ENCODE measurements at places on chromosomes 12 and 14.

DNA sequence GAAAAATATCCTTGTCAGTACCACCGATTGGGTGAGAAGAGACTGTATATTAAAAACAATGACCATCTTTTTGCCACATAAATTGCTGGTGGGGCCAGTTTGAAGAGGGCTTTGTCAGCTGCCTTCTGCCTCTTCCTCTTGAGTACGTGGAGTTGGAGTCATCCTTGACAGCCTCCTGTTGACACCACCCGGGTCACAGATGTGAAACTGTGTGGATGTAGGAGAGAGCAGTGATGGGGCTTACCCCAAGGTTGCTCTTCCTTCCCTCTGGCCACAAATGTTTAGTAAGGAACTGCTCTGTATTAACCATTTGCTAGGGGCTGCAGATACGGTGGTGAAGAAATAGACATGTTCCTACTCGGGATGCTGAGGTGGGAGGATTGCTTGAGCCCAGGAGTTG is 12.2 kb downstream of the PTPN11 start:
- no peak overlapping the region for H3K27ac ChIP-seq
- no peak overlapping the region for H3K4me3 ChIP-seq
- DNase-seq = no peak
- H3K27me3 ChIP-seq = no peaks in the 10 kb centered on the region

GRCh38 chr12:110995615-110996014 is 75.2 kb upstream of the MYL2 start:
- H3K4me1 ChIP-seq = no peaks in the 10 kb centered on the region
- no peaks in the 10 kb centered on the region for H3K27me3 ChIP-seq
- H3K27ac ChIP-seq = no peak overlapping the region

DNA sequence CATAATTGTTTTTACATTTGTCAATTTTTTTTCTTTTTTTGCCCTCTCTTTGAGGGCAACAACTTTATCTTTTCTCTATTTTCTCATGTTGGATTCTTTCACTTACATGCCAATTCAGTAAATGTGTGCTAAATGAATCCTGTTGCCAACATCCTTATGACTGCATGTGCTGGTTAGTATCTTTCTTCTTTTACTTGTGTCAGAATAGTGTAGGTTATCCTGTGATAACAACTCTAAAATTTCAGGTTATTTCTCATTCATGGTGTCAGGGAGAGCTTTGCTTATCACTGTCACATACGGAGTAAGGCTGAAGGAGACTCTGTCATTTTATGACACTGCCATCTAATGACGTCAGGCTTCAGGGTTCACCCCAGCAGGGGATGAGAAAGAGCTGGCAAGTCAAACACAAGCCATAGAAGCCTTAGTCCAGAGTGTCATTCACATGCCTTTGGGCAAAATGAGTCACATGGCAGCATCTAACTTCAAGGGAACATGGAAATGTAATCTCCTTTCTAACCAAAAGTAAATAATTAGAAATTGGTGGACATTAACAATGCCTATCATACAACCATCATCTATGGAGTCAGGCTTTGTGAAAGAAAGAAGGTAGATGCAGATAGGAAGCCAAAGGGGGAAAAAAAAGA is 242.5 kb upstream of the ATP2B1 start:
- peak; percentile 84 for DNase-seq
- no peaks in the 10 kb centered on the region for H3K36me3 ChIP-seq
- no peak overlapping the region for H3K4me3 ChIP-seq
- H3K27me3 ChIP-seq = no peaks in the 10 kb centered on the region
- no peak overlapping the region for H3K27ac ChIP-seq

- H3K4me1 ChIP-seq = no peaks in the 10 kb centered on the region
- no peak overlapping the region for H3K4me3 ChIP-seq
- no peaks in the 10 kb centered on the region for H3K36me3 ChIP-seq
These were observed 23.5 kb upstream of the PTPRB start for GRCh38 chr12:70660620-70661219.

GRCh38 chr12:84502907-84503787 is 409.5 kb downstream of the SLC6A15 start:
- H3K36me3 ChIP-seq = no peaks in the 10 kb centered on the region
- no peak overlapping the region for H3K27ac ChIP-seq
- no peaks in the 10 kb centered on the region for H3K27me3 ChIP-seq
- no peak overlapping the region for H3K4me3 ChIP-seq
- DNase-seq = peak; percentile 72
- no peaks in the 10 kb centered on the region for H3K4me1 ChIP-seq

GRCh38 chr12:42807766-42808165 is 218.2 kb upstream of the PRICKLE1 start:
- no peaks in the 10 kb centered on the region for H3K27me3 ChIP-seq
- DNase-seq = no peak
- no peak overlapping the region for H3K27ac ChIP-seq
- H3K4me3 ChIP-seq = no peak overlapping the region

- no peaks in the 10 kb centered on the region for H3K36me3 ChIP-seq
- H3K4me3 ChIP-seq = no peak overlapping the region
- H3K4me1 ChIP-seq = peaks cover 2% of the 10 kb centered on the region
- no peaks in the 10 kb centered on the region for H3K27me3 ChIP-seq
- no peak overlapping the region for H3K27ac ChIP-seq
These were observed 87.7 kb downstream of the KCNH5 start for GRCh38 chr14:62957562-62957961.

DNA sequence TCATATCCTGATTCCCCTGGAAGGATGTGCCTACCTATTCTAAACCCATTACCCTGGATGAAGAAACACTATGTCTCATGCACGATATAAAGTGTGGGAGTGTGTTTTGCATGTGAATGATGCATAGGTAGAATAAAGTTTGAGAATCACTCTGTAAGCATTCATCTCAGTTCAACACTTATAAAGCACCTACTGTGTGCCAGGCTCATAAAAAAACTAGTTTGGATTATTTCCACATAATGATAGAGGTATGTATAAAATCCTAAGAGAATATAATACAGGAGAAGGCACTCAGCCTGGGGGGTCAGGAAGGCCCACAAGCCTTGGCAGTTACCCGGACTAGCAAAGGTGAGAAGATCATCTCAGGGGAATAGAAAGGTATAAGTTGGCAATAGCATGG is 41.1 kb upstream of the BCL2L14 start:
- H3K4me3 ChIP-seq = no peak overlapping the region
- no peaks in the 10 kb centered on the region for H3K36me3 ChIP-seq
- no peak for DNase-seq
- peaks cover 12% of the 10 kb centered on the region for H3K27me3 ChIP-seq

DNA sequence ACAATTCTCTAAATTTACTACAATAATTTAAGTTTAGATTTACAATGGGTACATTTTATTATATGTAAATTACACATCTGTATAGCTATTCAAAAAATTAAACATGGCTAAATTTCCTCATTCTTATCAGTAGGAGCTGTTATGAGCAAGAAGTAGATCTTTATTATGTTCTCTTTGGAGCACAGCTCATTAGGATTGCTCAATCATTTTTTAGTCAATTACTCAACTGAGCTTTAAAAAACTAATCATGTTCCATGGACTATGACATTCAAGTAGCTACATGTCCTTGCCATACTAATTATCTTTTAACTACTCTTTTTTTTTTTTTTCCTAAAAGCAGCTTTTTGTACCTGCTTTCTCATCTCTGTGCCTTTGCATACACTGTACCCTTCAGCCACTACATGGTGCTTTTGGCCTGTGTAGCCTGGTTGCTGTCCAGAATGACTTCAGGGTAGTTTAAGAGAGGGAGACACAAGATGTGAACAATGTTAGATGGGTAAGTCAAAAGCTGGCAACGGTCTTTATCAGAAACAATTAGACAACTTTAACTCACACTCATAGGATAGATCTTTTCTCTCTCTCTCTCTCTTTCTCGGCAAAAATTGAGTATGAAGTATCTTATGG is 69.0 kb downstream of the SSPN start:
- no peaks in the 10 kb centered on the region for H3K4me1 ChIP-seq
- DNase-seq = no peak
- no peaks in the 10 kb centered on the region for H3K27me3 ChIP-seq
- no peak overlapping the region for H3K27ac ChIP-seq

GRCh38 chr14:48193893-48194292 is 518.5 kb upstream of the MDGA2 start:
- no peaks in the 10 kb centered on the region for H3K27me3 ChIP-seq
- no peak overlapping the region for H3K27ac ChIP-seq
- no peaks in the 10 kb centered on the region for H3K4me1 ChIP-seq
- no peaks in the 10 kb centered on the region for H3K36me3 ChIP-seq

Measured in IMR-90 (cell line).